Thoracic aorta (tissue), 2 donors: ENCODE measurements at places on chromosomes 13 and 19.

- no peak for DNase-seq
These were observed 16.4 kb upstream of the ALOX5AP start for GRCh38 chr13:30718661-30719524.

- peak; percentile 55 for DNase-seq
These were observed 4.0 kb downstream of the PTBP1 start for GRCh38 chr19:801030-801860.

DNA sequence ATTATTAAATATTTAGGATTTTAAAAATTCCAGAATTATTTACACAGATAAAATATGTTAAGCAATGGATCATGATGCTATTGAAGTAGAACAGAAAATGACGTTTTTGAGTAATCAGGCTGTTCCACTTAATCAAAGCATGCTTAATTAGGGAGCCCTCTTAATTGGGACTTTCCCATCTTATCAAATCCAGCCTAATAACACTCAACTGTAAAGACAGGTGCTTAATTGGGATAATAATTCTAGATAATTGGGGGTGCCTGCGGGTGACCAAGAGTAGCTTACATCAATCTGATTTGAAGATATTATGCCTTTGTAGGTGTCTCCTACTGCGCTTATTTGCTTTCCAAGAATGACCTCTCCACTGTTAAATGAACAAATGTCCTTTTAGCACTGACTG lies 742.2 kb upstream of the SLITRK6 start:
- no peak for DNase-seq

DNA sequence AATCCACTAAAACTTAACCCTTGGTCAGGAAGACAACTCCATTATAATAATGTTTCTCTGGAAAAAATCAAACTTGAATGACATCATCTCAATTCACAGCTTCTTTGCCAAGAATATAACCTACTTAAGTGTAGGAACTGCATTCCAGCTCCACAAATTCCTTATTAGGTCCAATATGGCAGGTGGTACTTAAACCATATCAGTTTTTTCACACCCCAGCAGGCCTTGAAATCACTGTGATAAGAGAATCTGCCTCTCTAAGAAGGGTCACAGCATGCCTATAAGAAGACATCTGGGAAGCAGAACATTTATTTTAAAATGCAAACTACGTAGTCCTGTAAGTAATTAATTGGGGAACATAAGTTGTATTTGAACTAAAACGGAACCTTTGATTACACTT lies 687.8 kb downstream of the DIAPH3 start:
- DNase-seq: no peak

GRCh38 chr13:41833831-41834230 lies 127.1 kb downstream of the VWA8 start:
- DNase-seq: no peak

DNA sequence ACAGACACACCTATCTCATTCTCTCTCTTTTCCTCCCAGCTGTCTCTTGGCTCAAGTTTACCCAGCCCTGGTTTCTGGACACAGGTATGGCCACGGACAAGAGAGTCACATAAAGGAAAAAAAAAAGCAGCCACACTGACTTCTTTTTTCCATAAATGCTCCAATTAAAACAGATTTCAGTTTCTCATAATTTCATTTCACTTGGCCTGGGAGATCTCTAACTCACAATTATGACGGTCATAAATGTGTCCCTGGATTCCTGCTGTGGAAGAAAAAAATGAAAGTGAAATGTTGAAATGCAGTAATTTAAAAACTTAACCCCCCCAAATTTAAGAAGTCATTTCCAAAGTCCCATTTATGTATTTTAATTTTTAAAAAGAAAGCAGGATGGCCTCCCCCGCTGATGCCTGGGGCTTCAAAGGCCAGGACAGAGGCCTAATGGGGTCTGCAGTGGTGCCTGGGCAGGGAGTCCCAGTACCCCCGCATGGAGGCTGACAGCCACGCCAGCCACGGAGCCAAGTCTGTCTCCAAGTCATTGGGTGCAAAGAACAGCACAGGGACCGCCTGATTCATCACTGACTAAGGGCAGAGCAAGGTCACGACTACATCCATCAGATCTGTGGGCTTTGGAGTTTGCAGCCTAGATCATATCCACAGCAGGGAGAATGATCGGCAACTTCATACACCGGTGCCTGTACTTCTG lies 79.7 kb downstream of the TSHZ3 start:
- DNase-seq: no peak

GRCh38 chr13:105816994-105817393 lies 718.5 kb downstream of the EFNB2 start:
- DNase-seq: no peak

DNA sequence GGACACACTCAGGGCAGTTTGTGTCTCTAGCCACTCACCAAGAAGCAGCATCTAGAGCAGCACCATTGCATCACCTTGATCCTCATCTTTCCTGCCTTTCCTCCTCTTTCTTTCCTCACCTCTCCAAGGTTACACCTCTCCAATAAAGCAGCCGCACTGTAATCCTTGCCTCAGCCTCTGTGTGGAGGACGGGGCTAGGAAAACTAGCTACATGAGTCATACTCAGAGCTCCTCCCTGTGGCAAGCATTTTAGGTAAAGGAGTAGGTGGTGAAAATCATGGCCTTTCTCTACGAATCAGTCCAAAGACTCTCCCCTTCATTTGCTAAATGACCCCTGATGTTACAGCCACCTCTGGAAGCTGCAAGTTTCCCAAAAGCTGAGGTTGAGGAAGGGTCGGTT lies 108.9 kb downstream of the DNAJC15 start:
- no peak for DNase-seq

DNA sequence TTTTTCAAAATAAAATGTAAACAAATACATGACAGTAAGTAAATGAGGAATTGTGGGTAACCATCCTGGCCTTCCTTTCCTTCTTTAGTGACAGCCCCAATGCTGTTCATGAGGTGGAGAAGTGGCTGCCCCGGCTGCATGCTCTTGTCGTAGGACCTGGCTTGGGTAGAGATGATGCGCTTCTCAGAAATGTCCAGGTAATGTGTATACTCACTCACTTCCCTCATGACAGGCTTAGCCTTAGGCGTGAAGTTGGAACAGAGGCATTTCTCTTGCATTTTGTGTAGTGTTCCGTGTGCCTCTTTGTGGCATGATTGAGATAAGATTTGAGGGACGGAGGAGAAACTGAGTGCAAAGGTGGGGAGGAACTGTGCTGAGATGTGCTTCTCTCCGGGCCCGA lies 12.0 kb downstream of the NAXD start:
- no peak for DNase-seq

DNA sequence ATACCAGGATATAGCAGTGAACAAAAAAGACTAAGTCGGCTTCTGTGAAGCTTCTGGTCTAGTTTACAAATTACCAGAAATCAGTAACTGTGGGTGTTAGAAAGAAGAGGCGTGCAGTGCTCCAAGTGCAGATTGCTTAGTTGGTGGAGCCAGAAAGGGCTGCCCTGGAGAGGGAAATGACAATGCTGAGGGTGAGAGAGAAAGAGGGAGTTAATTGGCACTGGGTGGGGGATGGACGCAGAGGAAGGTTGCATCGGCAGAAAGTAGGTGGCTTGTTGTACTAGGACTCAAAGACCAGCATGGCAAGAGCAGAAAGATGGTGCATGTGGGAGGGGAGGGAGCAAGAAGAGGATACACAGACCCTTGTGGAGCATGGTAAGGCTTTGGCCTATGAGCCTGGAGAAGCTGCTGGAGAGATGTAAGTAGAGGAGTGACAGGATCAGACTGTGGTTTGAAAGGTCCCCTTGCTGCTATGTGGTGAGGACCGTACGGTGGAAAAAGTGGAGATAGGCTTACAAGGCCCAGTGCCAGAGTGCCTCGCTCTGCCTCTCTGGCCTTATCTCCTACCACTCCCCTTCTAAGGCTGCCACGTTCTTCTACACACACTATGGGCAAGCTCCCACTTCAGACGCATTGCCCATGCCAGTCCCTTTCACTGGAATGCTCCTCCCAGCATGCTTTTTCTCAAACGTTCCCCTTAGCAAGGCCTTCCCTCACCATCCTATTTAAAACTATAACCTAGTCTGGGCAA lies 13.5 kb downstream of the SMG9 start:
- no peak for DNase-seq

DNA sequence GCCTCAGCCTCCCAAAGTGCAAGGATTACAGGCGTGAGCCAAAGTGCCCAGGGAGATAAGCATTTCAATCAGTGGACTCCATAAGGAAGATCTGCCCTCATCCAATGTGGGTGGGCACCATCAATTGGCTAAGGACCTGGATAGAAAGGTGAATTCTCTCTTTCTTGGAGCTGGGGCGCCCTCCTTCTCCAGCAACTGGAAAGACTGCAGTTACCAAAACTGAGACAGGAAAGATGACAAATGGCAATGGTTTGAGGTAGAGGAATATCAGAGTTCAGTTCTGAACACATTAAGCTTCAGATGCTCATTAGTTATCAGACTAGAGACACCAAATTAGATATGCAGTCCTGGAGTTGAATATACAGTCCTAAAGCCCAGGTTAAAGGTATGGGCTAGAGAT lies 10.5 kb upstream of the ELF1 start:
- no peak for DNase-seq

DNA sequence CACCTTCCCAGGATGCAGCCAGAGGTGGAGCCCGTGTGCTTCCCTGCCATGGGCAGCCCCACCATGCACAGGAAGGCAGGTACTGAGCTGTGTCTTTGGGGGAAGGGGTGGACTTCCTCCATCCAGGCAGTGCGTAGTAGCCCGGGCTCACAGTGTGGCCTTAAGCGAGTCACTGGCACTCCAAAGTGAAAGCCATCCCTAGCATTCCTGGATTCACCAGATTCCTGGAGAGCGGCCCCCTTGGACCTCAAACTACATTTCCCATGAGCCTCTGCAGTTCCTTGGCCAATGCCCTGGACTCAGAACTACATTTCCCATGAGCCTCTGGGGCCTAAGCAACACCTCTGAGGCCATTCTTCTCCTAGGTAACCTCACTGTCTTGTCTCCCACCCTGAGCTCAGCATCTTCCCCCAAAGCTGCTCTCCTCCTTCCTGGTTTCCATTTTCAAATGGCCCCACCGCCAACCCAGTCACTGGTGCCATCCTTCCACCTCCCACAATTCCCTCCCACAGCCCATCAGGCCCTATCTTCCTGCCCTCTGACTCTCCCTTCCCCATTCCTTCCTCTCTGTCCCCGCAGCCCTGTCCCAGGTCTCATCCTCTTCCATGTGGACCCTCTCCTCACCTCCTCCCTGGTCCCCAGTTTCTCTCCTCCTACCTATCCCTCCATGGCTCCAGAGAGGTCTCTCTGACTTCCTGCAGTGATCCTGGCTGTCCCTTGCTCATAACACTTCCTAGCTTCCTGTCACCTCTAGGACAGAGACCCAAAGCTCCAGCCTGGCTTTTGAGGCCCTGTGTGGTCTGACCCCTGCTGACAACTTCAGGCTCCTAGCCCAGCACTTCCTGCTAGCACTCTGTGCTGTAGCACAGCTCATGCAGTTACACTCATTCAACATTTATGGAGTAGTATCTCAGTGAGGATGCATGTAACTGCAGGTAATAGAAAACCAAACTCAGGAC lies at the start of gene C19orf81:
Gene C19orf81, plus strand, starts transcription at position 13 of the 959 bp plus-strand sequence. Its CDS starts 0 bp downstream, at position 13.
- DNase-seq: no peak

DNA sequence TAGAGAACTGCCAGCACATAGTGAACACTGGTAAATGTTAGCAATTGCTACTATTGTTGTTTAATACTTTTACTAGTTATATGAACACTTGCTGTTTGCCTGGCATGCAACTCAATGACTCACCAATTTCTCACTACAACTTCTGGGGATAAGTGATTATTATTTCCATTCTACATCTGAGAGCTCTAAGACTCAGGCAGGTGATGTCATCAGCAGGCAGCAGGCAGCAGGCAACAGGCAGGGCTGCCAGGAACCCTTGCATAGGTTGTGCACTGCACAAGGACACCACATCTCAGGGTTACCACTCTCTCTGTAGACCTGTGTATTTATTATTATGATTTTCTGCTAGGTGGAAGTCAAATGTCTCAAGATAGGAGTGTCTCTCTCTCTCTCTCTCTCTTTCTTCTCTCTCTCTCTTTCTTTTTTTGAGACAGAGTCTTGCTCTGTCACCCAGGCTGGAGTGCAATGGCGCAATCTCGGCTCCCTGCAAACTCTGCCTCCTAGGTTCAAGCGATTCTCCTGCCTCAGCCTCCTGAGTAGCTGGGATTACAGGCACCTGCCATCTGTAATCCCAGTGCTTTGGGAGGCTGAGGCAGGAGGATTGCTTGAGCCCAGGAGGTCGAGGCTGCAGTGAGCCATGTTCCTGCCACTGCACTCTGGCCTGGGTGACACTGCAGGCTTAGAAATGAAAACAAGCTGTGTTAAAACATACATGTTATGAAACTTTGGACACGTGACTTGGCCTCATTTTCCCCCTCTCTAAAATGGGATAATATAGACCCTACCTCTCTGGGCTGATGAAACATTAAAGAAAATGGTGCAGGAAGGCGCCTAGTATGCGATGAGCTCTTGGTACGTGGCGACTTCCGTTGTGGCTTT lies 22.7 kb downstream of the HPN start:
- no peak for DNase-seq

DNA sequence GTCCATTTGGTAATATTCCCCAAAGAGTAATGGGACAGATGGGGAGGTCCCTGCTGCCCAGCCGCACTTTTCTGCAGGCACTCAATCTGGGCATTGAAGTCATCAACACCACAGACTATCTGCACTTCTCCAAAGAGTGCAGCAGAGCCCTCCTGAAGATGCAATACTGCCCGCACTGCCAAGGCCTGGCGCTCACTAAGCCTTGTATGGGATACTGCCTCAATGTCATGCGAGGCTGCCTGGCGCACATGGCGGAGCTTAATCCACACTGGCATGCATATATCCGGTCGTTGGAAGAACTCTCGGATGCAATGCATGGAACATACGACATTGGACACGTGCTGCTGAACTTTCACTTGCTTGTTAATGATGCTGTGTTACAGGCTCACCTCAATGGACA lies 295.0 kb downstream of the GPC5 start:
- no peak for DNase-seq

DNA sequence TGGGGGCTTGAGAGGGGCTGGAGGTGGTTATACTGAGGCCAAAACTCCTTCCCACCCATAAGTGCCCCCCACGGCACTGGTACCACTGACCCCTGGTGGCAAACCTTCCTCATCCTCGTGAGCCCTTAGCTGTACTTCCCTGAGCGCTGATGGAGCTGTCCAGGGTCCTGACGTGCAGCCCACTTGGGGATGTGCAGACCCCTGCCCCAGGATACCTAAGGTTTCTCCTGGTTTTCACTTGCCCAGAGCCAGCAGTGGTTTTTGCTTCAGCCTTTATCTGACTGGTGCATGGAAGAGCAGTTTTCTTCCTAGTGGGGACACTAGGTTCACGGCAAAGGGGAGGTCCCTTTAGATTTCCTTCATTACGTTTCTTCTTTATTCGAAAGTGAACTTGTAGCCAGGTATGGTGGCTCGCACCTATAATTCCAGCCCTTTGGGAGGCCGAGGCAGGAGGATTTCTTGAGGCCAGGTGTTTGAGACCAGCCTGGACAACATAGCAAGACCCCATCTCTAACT lies 28.7 kb upstream of the KCTD15 start:
- DNase-seq: no peak
